ENCODE measurements at places on chromosomes 7 and 10.

GRCh38 chr10:102504976-102505300 lies 1.2 kb downstream of the SUFU start:
- DNase-seq: no peak

GRCh38 chr10:131109726-131110125 lies 201.8 kb downstream of the TCERG1L start:
- no peak for DNase-seq

GRCh38 chr10:90743291-90743690 lies 114.5 kb downstream of the HTR7 start:
- no peak for DNase-seq

- no peak for DNase-seq
Measured at GRCh38 chr10:100810091-100810834, 64.9 kb downstream of the PAX2 start.

GRCh38 chr10:124243702-124244121 lies 150.3 kb upstream of the CHST15 start:
- DNase-seq: no peak

- DNase-seq: no peak
Measured at GRCh38 chr10:986881-987619, 1.2 kb upstream of the GTPBP4 start.

DNA sequence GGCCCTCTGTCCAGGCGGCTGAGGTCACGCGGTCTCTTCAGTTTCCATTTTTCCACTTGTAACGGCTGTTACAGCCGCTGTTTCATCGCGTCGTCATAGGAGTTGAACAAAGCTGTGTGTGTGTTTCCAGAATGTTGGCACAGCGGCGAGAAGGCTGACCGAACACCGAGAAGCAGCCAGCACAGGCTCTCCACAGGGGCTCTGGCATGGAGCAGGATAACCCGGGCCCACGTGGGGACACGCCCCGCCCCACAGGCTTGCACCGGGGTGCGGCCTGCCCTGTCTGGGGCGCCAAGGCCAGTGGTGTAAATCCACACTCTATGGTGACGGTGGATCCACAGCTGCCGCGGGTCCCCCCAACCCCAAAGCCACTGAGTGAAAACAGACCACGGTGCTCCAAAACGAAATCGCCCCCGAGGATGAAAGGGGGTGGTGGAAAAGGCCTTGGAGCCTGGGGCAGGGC lies 448.2 kb downstream of the DNAJB6 start:
- no peak for DNase-seq

GRCh38 chr7:150665896-150666295 lies 19.6 kb upstream of the GIMAP2 start:
- no peak for DNase-seq

DNA sequence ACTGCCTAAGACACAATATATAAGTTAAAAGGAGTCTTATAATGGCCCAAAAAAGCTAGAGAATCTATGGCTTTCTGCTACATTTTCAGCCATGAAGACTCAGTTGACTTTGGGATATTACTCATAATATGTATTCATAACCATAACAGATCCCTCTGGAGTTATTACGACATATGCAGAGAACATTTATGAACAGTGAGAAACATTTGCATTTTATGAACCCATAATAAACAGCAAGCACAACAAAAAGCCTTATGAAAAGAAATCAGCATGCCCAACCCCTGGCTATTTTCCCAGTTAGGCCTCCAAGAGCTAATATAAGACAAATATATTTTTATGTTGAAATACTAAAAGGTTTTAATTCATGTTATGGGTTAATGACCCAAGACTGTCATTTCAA lies 52.4 kb downstream of the ARMH3 start:
- DNase-seq: no peak

DNA sequence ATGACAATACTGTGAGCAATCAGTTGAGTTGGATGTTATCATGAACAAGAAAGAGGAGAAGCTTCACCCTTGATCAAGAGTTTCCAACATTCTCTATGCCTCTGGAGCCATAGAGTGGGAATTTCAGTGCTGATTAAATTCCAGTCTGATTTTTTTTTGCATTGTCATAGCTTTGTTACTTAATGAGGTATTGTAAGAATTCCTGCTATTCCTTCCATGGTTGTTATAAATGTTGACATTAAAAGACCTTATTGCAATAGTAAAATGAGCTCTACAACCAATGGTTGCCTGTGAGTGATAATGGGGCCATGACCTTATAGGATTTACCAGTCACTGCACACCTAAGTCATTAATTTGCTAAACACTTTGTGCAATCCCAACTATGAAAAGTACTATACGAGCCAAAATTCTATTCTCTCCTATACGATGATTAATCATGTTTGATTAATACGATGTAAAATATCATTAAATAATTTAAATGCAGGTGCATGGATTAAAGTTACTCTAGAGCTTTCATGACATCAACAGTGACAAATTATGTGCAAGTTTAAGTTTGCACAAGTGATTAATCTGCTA lies 353.2 kb upstream of the KLF6 start:
- DNase-seq: no peak

DNA sequence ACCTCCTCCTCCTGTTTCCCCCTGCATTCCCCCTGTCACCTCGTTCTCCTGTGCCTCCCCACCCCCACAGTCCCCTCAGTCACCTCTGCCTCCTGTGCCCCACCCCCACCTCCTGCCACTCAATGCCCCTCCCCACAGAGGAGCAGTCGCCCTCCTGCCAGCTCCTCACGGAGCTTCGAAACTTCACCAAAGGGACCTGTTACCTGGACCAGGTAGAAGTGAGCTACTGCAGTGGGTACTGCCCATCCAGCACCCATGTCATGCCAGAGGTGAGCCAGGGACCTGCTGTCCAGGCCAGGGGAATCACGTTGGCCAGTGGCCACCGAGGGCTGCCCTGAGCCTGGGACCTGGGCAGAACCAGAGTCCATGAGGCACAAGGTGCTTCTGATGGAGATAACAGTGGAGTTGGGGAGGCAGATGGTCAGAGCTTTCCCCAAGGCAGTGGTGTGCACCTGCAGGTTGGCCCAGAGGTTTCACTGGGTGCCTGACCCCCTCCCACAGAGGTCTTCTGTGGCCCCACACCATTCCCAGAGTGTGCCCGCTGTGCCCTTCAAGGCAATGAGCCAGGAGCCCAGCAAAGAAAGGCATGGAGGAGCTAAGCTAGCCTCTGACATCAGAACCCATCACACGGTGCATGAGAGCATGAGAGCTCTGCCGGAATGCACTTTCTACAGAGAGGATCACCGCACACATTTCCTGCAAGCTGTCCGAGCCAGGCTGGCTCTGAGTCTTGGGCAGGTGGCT lies 7.0 kb upstream of the ZNF862 start:
- no peak for DNase-seq

- DNase-seq: no peak
Measured at GRCh38 chr10:76302961-76303630, 871.7 kb downstream of the LRMDA start.

DNA sequence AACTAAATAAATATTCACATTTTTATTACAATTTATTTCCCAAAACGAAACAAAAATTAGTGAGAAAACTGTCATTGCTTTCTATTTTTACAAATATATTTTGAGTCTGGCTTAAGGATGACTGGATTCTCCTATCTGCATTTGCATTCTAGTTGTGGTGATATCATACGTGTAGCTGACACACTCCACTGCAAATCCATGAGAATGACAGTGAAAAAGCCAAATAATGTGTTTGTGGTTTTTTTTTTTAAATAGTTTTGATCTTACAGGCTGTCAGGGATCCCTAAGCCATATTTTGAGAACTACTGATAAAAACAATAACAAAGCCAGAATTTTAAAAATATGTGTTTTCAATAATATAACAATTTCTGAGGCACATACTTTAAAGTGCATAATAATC lies 5.8 kb upstream of the STAMBPL1 start:
- no peak for DNase-seq

GRCh38 chr10:25639646-25640045 lies 294.4 kb upstream of the MYO3A start:
- no peak for DNase-seq

GRCh38 chr10:31313396-31313795 lies 5.6 kb upstream of the ZEB1 start:
- no peak for DNase-seq

GRCh38 chr10:16943295-16944285 lies 126.4 kb upstream of the RSU1 start:
- no peak for DNase-seq

- DNase-seq: no peak
Measured at GRCh38 chr10:124306922-124307371, 111.8 kb downstream of the OAT start.

DNA sequence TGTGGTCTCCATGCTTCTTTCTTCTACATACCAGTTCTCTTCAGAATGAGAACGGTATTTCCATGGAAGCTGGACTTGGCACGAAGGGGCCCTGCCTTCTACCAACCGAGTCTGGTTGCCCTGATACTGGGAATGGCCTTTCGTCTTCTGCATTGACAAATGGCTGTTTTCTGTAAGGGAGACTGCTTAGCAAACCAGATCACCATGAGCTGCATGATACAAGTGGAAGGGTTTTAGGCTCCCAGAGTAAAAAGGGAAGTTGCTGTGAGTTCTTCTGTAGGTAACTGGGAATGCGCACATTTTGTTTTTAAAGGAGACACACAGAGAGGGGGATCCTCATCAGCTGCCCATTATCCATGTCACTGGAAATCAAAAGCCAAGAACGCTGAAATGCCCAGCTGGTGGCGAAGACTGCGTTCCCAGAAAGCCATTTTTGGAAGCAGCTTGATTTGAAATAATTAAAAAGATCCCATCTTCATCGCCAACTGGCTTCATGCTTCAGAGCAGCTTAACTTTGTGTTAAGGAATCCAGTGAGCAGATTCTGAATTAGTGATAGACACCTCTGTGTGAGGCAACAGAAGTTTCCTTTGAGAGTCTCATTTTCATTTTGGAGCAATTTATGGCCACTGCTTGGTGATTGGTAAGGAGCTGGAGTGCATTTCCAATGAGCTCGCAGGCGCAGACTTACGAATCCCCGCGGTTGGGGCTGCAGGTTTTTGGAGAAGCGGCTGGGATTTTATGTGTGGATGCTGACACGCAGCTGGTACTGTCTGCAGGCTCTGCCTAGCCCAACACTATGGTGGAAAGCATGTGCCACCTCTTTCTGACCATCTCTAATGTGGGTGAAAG lies 672.7 kb upstream of the FOXK1 start:
- DNase-seq: no peak

GRCh38 chr10:60937784-60938654 lies 6.0 kb downstream of the RHOBTB1 start:
- DNase-seq: no peak

DNA sequence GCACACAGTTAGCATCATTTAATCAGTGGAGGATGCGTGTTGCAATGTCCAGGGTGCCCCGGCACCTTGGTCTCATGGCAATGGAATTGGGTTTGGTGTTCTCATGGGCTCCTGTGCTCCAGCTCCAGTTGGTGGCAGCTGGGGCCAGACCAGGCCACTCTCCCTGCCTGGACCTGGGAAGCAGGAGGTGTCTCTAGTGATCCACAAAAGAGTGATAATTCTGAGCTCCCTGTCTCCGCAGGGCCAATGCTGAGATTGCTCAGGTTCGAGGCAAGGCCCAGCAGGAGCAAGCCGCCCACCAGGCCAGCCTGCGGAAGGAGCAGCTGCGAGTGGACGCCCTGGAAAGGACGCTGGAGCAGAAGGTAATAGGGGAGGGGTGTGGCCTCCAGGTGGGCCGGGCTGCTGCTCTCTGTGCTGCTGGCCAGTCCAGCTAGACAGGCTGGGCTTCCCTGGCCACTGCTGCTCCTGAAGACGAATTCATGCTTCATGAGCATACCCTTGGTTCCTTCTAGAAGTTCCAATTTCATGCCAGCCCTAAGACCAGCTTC lies 21.7 kb upstream of the BTBD16 start:
- DNase-seq: no peak

GRCh38 chr7:151854720-151855071 lies 22.2 kb downstream of the PRKAG2 start:
- DNase-seq: no peak

- no peak for DNase-seq
Measured at GRCh38 chr10:24822590-24822989, 98.9 kb upstream of the ARHGAP21 start.

DNA sequence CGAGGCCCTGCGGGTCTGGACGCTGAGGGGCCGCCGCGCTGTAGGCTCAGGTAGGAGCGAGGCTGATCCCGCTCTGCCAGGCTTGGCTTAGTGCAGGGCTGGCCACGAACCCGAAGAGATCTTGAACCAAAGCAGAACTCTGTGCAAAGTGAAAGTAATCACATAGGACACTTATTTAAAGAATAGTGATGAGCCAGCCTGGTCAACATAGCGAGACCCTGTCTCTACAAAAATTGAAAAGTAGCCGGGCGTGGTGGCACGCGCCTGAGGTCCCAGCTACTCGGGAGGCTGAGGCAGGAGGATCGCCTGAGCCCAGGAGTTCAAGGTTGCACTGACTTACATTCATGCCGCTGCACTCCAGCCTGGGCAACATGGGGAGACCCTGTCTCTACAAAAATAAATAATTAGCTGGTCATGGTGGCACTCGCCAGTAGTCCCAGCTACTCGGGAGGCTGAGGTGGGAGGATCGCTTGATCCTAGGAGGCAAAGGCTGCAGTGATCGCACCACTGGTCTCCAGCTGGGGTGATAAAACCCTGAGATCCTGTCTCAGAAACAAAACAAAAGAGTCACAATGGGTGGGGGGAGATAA lies 541 bp downstream of the ZSCAN25 start:
- DNase-seq: no peak

- DNase-seq: no peak
Measured at GRCh38 chr7:25643286-25643685, 415.0 kb upstream of the NPVF start.

DNA sequence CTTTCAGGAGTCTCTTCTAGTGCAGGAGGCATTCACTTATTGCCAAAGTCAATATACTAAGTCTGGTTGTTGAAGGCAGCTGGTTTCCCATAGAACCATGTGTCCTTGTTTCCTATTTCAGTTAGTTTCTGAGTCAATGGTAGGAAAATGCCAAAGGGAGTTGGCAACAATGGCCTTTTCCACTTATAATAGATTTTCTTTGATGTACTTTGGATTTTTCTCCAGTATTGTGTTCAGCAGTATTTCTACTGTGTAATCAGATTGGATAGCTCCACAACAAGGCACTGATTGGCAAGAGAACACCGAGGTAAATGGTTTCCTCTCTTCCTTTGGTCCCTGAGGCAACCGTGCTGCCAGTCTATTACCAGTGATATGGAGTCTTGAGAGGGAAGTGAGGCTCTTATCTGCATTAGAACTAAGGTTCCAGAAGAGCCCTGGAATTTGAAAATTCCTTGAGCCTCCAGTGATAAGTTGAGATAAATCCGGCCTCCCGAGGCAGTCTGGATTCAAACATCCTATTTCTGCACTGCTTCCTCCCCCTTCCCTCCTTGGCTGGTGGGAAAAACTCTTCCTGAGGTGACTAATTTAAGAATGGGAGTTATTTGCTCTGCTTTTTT lies 7.9 kb upstream of the SEPTIN7 start:
- no peak for DNase-seq

GRCh38 chr10:3836222-3836820 lies 51.3 kb upstream of the KLF6 start:
- no peak for DNase-seq

DNA sequence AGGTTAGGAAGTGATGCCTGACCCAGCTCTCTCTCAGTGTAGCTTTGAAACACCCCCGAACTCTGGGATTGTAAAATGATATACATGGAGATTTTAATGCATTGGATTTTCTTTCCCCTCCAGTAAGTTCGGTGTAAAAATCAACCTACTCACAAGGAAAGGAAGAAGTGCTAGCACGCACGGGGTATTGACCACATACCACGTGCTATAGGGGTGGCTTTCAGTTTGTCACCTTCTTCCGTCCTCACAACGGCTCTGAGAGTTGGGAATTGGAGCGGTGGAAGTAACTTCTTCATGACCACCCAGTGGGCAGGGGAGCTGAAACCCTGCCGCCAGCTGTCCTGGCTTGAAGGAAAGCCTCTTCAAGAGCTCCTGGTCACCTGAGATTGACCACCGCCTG lies 149.4 kb upstream of the PRR15 start:
- no peak for DNase-seq

- DNase-seq: no peak
Measured at GRCh38 chr10:47130491-47130890, 169.5 kb upstream of the GDF10 start.
